ENCODE measurements at places on chromosomes 3 and 15.

DNA sequence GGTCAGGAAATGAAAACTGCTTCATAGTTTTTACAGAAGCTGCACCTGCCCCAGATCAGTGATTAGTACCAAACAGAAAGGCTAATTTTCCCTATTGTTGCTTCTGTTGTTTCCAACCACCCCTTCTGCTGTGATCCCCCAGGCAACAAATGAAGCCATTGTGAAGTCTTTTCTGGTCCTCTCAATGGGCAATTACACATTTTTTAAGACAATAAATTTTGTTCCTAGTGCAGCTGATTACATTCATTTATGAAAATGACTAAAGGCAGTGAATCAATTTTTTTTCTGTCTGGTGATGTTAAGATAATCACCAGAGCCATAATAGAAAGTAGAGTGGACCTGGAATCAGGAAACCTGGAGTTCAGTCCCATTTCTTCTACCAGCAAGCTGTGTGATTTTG, 32.7 kb downstream of the GLDN start:
- DNase-seq: no peak

GRCh38 chr3:189635339-189635738, 4.2 kb downstream of the TP63 start:
- DNase-seq: no peak

DNA sequence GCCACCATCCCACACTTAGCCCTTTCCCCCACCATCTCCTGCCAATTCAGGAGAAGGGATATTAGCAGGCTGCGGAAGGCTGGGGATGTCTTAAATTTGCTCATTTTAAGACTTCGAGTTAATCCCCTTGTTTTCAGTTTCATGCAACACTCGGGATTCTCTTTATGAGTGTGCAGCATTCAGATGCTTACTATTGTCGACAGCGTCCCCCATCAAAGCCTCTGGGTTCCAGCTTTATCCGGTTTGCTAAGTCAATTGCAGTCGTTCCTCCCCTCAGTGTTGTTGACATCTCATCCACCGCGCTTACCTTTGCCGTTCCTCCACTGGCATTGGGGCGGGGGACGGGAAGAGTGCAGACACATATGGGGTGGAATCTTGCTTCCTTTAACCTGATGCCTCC, 220.2 kb downstream of the VPS13C start:
- no peak for DNase-seq

DNA sequence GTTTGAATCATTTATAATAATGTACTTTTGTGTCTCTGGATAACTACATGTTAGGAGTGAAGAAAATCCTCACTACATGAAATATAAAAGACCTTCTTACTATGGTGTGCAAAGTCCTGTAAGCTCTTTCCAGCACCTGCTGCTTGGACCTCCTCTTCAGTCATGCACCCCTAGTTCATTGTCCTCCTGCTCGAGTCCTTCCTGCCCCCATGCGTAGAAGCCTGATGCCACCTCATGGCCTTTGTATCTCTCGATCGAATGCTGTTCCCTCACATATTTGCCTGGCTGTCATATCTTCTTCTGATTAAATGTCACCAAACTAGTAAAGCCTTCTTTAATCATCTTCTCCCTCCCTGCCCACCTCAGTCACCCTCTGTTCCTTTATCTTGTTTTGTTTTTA, 49.9 kb upstream of the SUCLG2 start:
- no peak for DNase-seq

- DNase-seq: no peak
Measured at GRCh38 chr3:132857317-132857716, 135.1 kb upstream of the NPHP3 start.

DNA sequence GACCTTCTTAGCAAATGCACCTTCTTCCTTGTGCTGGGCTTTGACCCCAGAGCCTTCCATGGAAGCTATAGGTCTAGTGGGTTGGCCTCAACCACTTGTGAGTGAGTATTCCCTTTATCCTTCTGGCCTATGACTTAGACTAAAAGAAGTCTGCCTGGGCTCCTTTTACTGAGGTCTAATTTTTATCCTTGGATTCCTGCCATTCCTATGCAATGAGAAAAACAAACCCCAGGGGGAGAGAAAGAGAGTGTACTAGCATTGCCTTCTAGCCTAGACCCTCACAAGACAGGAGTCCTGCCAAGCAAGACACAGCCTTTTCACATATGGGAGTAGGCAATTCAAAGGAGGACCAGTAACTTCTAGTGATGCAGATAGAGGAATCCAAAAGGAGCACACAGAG, 155.4 kb downstream of the PPM1L start:
- no peak for DNase-seq

- DNase-seq: no peak
Measured at GRCh38 chr3:59519094-59519493, 469.3 kb upstream of the CFAP20DC start.

- DNase-seq: peak; percentile 39
Measured at GRCh38 chr3:40476478-40477470, at the start of gene ZNF619. Gene ZNF619, plus strand, starts transcription at chr3:40477122. Its CDS starts 858 bp downstream, at chr3:40477980.

- no peak for DNase-seq
Measured at GRCh38 chr15:53534105-53534839, 225.2 kb downstream of the WDR72 start.

GRCh38 chr3:113507501-113508067, 7.4 kb downstream of the SPICE1 start:
- DNase-seq: no peak

DNA sequence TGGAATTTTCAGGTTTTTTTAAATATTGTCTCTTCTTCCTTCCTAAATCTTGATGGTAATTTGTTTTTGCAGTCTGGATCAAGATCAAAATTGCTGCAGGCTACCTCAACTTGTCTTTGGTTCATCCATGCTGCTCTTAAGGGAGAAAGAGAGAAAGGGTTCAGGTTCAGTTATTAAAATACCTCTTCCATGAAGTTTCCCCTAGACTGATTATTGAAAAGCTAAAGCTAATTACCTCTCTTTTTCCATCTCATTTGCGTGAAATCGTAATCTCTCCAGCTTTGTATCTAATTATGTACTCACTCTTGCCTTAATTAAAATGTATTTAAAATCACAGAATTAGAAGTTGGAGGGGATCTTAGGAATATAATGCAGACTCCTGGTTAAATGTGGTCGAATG, 52.7 kb downstream of the SLC28A2 start:
- no peak for DNase-seq

DNA sequence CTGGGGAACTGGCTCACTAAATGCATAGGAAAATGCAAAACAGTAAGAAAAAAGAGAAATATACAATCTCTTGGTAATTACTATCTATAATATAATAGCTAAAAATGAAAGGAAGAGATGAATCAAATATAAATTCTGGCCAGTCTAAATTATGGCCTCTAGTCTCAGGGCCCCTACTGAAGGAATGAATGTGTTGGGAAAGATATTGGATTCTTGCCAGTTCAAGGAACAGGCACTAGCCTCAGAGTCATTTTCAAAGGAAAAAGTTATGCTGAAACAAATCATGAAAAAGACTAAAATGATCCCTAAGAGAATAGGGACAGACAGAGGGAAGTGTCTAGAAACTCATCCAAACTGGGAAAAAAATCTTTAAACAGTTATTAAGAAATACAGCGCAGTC, 62.4 kb downstream of the C3orf80 start:
- DNase-seq: no peak

GRCh38 chr3:190624282-190624681, 110.4 kb downstream of the IL1RAP start:
- no peak for DNase-seq

DNA sequence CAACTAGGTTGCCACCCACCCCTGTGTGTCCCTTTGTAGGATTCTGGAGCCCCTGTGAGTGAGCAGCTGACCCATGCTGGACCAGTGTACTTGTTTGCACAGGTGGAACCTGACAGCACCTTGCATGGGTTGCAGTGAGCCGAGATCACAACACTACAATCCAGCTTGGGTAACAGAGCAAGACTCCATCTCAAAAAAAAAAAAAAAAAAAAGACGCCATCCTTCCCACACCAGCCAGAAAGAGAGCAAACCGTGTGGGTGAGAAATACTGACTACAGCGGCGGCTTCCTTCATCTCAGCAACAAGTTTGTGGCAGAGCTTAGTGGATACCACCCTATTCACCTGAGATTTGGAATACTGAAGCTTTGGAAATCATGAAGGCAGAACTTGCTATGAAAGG, 746 bp upstream of the CD80 start:
- no peak for DNase-seq

- DNase-seq: no peak
Measured at GRCh38 chr3:196220587-196220986, 4.3 kb downstream of the SLC51A start.

DNA sequence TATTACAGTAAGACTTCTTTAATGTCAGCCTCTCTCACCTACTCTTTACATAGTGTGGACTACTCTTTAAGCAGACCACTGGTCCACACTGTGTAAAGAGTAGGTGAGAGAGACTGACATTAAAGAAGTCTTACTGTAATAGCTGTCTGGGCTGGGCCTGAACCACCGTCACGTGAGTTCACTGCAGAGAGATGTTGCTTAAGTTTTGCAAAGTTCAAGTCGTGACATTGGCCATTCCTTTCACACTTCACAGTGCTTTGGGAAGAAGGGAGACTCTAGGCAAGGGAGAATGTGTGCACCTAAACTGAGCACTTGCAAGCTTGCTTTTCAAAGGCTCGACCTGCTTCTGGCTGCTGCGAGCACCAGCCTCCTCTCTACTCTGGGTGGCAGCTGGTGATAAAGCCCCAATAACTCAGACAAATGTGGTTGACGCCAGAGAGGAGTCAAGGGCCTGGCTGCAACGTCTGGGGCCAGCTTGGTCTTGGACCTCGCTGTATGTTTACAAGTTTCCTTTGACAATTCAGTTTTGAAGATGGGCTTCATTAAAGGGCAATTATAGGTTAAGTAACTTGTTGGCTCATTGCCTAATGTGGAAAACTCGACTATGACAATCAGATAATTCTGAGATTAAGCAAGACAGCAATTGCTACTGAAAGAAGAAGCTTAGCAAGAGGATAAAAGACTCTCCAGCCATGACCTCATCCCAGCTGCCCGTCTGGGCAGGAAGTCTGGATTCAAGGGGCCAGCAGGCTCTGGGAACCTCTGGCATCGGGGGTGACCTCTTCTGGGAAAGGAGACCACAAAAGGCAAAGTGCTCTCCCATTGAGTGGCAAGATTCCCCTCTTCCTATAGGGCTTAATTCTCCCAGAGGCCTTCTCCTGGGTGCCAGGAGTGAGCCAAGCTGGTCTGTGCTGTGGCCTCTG, 242.1 kb upstream of the TLE3 start:
- no peak for DNase-seq

- no peak for DNase-seq
Measured at GRCh38 chr3:193963808-193964516, 172.0 kb upstream of the HES1 start.

GRCh38 chr3:106688464-106688863, 688.8 kb upstream of the CCDC54 start:
- no peak for DNase-seq

- DNase-seq: no peak
Measured at GRCh38 chr3:43327582-43327979, 41.2 kb downstream of the SNRK start.

GRCh38 chr3:64343689-64344430, 118.6 kb upstream of the PRICKLE2 start:
- no peak for DNase-seq

DNA sequence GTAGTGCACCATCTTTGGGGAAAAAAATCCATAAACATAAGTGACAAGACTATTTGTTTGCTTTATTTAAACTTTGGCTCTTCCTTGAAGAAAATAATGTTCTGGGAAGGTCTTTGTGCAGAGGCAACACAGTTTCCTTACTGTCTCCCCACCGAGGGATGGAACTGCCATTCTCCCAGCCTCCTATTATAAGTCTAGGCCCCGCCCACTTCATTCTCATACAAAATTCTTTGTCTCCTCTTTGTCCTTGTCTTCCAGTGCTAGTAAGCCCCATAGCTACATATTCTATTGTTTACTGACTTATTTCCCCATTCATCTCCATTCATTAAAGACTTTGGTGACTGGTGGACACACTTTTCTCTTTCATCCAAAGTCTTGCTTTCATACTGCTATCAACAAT, 316.5 kb upstream of the ROBO2 start:
- DNase-seq: no peak

DNA sequence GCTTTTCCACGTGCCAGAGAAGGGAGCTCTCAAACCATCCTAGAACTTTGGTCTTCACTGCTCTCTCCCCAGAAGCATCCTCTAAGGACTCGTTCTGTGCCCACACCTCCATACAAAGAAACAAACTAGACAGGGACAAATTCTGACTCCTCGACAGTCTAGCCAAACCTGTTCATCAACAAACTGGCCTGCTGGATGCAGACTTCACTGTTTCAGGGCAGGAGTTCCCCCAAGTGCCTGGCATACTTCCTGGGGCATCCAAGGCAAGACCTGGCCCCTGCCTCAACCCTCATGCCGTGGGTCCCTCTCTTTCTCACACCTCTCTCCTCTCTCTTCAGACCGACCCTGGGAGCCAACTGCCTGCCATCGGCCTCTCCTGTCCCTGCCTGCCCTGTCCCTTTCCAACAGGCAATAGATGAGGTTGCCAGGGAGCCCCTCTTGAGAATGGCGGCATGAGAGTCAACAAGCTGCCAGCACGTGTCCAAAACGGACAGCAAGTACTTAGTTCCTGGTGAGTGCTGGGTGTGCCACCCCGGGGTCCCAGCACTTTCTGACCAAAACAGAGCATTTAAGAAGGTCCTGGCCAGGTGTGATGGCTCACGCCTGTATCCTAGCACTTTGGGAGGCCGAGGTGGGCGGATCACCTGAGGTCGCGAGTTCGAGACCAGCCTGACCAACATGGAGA, 79.1 kb upstream of the HES1 start:
- DNase-seq: no peak

GRCh38 chr3:59996056-59996455, 946.2 kb upstream of the CFAP20DC start:
- no peak for DNase-seq

GRCh38 chr3:100209948-100210771, 50.6 kb upstream of the TBC1D23 start:
- no peak for DNase-seq

DNA sequence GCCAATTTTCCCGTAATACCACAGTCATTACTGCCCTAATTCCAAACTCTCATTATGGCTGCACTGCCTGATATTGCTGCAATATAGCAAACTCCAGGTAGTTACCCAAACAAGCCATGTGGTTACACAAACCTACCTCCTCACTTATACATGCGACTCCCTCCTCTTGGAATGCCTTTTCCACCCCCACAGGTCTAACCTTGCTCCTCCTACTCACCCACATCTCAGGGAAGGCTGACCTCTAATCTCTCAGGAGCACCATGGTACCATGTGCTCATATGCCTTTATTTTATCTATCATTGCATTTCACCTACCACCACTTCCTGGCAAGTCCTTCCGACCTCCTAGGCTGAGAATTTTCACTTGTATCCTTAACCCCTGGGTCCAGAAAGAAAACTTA, 2.9 kb downstream of the RBPMS2 start:
- DNase-seq: no peak

DNA sequence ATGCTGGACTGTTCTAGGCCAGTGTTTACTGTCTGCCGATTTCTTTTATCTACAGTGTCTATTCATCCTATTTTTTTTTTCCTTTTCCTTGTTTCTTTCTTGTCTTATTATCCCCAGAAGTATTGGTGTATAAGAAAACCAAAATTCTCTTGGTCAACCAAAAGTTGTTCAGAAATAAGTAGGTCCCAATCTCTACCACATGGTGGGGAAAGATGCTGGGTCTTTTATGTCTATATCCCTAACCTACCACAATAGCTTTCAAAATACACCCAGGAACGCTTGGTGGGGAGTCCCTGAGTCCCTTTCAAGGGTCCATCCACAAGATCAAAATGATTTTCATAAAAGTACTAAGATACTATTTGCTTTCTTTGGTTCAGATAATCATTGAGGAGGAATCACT, 225.6 kb downstream of the CLSTN2 start:
- no peak for DNase-seq

- no peak for DNase-seq
Measured at GRCh38 chr3:112114576-112115160, 18.4 kb downstream of the GCSAM start.

- no peak for DNase-seq
Measured at GRCh38 chr3:128340198-128340903, 126.3 kb downstream of the DNAJB8 start.
